ENCODE measurements at places on chromosomes 16 and 17.

- DNase-seq: no peak
Observed at GRCh38 chr17:44786551-44787081, 27.8 kb downstream of the ADAM11 start.

DNA sequence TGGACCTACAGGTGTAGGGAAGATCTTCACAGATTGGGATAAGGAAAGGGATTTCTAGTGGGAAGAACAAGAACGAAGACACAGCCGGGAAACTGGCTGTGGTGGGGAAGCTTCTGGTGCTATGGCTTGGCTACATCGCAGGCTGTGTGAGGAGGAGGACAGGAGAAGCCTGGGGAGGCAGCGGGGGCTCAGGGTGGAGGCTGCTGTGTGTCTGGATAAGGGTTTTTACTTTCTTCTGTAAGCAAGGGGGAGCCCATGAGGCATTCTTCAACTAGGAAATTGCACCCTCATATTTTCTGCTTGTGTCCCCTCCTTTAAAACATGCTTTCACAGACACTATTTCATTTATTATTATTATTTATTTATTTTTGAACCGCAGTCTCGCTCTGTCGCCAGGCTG lies 2.9 kb upstream of the RHBDF2 start:
- DNase-seq: peak; percentile 70

DNA sequence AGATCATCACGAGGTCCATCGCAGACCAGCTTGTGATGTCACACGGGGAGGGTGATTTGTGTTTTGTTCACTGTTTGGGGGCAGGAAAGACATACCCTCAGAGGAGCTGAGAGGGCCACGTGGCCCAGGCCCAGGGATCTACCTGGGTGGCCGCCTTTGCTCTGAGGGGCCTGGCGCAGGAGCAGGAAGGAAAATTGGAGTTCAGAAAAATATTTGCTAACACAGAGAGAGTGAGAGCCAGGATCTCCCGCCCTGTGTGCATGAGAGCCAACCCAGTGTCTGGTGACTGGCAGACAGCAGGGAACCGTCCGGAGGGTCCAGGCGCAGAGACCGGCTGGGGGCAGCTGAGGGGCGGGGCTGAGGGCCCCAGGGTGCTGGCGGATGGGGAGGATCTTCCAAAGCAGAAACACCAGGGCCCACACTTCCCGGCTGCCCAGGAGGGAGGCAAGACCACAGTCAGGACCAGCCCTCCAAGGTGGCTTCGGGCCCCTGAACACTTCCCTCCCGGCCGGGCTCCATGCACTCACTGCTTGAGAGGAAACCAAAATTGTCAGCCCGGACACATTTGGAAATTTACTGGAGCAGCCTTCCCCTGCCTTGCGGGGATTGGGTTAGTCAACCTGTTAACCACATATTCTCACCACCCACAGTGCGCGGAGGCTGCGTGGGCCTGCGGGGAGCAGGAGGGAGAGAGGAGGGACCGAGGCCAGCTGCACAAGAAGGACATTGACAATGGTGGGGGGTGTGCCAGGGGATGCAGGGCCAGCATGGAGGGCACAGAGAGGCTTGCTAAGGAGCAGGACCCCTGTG lies 52.6 kb downstream of the RBFOX3 start:
- DNase-seq: no peak

- DNase-seq: no peak
Observed at GRCh38 chr17:77636835-77637817, 321.4 kb upstream of the TNRC6C start.

DNA sequence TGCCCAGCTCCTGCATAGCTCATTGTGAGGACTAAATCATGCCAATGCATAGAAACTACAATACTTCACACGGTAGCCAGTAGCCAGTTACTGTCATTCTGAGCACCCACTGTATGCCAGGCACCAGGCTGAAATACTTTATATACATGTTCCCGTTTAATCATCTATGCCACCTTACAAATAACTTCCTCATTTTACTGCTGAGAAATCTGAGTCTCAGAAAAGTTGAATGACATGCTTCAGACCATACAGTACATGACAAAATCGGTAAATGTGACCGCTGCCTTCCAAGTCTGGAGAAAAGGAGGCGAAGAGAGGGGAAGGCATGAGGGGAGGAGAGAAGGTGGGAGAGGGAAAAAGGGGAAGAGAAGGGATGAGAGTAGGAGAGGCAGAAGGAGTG lies 9.2 kb upstream of the TLCD3B start:
- peak; percentile 18 for DNase-seq

GRCh38 chr16:70692873-70693671 lies 7.2 kb upstream of the MTSS2 start:
- no peak for DNase-seq

DNA sequence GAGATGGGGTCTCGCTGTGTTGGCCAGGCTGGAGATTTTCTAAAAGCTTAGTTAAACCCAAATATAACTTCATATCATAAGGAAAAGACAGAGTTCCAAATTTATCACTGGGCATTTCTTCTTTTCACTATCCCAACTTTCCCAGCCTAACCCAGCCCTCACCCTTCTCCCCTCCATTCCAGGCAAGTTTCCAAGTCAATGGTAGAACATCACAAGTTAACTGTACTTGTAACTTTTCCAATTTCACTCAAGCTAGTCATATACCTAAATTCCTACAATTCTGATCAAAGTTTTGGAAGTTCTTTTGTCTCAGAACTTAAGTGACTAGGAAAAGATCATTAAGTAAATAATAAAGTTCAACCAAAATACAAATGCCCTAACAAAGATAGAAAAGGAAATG lies 61.2 kb downstream of the USP32 start:
- DNase-seq: no peak

- no peak for DNase-seq
Observed at GRCh38 chr16:25228372-25228771, 11.6 kb downstream of the AQP8 start.

Measured in suppressor macrophage treated with lipopolysaccharide for 1 hour (primary cell).